ENCODE measurements at places on chromosomes 16 and 17.

GRCh38 chr16:24070851-24071250 lies 185.3 kb upstream of the CACNG3 start:
- peak; percentile 64 for DNase-seq

DNA sequence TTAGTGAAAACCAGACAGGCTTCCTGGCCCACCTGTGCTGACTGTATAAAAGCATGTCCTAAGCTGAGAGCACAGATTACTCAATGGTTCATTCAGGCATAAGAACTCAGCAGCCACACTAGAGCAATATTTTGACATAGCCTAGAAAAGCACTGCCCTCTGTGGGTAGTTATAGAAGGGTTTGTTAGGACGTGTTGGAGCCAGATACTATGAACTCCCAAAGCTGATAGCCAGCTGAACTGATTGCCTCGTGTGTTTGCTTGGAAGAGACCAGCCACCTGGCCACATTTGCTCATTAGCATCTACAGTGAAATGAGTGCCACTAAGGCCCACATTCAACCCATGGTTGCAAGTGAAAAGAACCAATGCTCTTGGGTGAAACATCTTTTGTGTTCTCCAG lies 30.8 kb upstream of the ABCA5 start:
- peak; percentile 11 for DNase-seq

- DNase-seq = no peak
These were observed 45.2 kb downstream of the TOX3 start for GRCh38 chr16:52501746-52502145.

DNA sequence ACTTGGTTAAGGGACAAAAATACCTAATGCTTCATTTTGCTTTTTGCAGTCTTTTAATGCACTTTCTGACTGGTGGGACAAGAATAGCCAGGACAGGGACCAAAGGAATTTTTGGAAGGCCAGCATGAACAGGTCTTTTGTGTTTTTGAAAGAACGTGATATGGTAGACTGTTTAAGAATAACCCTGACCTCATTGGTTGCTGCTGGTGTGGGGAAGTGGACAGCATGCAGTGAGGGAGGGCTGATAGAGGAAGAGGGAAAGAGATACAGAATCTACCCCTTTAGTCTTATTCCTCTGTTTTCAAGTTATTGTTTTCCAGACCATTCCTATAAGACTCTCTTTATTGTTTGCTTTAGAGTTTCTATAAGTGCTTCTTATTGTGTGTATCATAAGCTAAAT lies 816.2 kb downstream of the CDH11 start:
- no peak for DNase-seq

- peak; percentile 78 for DNase-seq
These were observed 23.4 kb upstream of the ZFHX3 start for GRCh38 chr16:73071131-73071940.

DNA sequence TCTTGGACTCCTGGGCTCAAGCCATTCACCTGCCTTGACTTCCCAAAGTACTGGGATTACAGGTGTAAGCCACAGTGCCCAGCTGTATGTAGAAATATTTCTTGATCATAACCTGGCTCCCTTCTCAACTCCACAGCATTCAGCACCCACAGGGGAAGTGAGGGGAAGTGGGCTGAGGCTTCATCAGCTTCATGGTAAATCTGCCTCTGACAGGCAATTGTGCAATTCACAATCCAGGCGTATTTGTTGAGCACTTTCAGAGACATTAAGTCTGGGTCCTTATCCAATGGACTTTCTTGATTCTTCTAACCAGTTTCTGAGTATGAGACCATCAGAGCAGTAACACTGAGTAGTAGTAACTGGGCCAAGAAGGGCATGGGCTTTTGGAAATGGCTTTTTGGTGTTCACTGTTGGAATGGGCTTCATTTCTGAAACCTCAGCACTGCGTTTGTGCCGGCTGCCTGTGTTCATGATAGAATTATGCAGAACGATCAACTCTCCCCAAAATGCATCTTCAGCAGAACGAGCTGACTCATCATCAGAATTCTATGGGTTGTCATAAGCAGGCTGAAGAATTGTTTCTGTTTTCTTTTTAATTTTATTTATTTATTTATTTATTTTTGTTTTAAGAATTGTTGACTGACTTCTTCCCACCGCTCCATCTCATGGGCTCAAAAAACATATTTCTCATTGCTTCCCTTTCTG lies 28.9 kb downstream of the FAM20A start:
- DNase-seq = peak; percentile 73

GRCh38 chr17:8059131-8059530 lies 20.3 kb downstream of the ALOX15B start:
- DNase-seq = no peak

- DNase-seq = no peak
These were observed 15.8 kb downstream of the PGS1 start for GRCh38 chr17:78394209-78394608.

- DNase-seq = no peak
These were observed 33.5 kb downstream of the BANP start for GRCh38 chr16:87984632-87985267.

DNA sequence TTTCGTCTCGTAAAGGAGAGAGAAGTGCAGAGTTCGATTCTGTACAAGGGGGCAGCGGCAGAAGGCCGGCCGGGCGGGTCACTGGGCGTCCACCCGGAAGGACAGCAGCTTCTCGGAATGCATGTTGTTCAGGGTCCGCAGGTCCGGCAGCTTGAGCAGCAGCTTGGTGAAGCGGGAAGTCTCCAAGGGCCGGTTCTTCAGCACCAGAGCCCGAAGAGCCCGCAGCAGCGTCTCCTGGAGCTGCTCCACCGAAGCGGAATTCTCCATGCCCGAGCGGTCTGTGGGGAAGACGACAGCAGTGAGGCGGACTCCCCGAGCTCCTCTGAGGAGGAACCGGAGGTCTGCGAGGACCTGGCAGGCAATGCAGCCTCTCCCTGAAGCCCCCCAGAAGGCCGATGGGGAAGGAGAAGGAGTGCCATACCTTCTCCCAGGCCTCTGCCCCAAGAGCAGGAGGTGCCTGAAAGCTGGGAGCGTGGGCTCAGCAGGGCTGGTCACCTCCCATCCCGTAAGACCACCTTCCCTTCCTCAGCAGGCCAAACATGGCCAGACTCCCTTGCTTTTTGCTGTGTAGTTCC lies 7.3 kb downstream of the NR1D1 start:
- no peak for DNase-seq

- no peak for DNase-seq
These were observed 1063.3 kb upstream of the EEF2KMT start for GRCh38 chr16:6160871-6161270.

GRCh38 chr17:73459980-73460379 lies 148.2 kb upstream of the CDC42EP4 start:
- no peak for DNase-seq

- peak; percentile 26 for DNase-seq
These were observed 9.9 kb downstream of the C17orf67 start for GRCh38 chr17:56823848-56824247.

- DNase-seq = no peak
These were observed 2.6 kb downstream of the SNX20 start for GRCh38 chr16:50678531-50678930.

DNA sequence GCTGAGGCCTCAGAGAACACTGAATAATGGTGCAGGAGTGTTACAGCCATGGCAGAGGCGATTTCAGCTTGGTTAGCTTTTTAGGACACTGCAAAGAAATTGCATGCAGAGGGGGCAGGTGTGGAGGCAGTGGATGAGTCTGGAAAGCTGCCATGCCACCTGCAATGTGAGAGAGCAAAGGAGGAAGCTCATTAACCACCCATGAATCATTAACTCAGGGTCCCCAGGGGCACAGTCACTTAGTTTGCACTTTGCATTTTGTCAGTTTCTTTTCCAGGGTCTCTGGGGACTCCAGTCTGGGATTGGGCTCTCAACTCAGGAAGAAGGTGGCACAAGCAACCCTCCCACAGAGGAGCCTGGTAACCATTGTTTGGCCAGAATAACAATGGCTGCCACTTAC lies 132.9 kb downstream of the USP31 start:
- no peak for DNase-seq

GRCh38 chr17:12591021-12591735 lies 74.5 kb upstream of the MYOCD start:
- no peak for DNase-seq

DNA sequence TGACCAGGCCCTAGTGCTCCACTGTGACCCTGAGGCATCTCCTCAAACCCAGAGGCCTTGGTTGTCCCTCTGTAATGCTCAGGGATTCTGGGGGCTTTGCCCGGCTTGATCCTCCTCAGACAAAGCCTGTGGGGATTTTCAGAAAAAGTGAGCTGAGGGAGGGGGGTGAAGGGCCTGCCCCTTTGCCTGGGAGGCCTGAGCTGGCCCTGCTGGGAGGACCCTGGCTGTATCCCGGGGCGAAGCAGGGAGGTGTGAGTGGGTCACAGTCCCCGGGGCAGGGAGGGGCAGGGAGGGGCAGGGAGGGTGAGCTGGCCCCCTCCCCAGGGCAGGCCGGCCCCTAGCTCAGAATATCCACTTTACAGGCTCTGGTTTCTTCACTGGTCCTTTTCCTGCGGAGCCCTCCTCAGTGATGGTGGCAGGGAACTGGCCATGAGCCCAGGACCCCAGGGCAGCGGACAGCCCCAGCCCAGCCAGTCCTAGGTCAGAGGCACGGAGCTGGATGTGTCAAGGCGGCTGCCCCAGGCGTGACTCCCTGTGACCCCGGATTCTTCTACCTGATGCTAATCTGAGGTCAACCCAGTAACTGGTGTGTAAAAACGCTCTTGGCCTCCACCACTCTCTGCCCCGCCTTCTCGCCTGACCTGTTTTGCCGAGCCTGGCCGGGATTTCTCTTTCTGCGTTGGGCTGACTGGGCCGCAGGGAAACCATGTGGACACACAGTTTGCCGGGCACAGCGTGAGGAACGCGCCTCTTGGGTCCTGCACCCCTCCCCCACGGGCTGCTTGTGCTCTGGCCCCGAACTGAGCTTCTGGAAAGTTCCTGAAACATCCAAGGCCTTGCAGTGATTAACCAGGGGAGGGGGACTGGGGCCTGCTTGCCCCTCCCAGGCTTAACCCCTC lies 5.8 kb upstream of the FASN start:
- DNase-seq = peak; percentile 53

DNA sequence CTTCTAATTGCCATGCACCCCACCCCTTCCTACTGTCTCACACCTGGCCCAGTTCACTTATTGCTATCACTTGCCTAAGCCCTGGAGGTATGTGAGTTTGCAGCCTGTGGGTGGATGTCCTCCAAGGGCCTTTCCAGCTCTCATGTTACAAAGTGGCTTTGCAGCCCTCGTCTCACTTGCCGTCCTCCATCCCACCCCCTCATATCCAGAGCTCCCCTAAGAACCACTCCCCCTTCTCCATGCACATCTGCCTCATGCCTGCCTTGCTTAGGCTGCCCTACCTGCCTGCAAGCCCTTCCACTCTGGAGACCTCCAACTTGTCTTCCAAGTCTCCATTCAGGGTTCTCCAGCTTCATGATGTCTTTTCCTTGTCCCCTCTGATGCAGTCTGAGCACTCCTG lies 119.4 kb upstream of the NLRP1 start:
- no peak for DNase-seq

- no peak for DNase-seq
These were observed 6.0 kb downstream of the NXPH3 start for GRCh38 chr17:49581648-49581998.

GRCh38 chr17:37123941-37124820 lies 175.4 kb downstream of the AATF start:
- DNase-seq = peak; percentile 27

- DNase-seq = no peak
These were observed 9.2 kb downstream of the PER1 start for GRCh38 chr17:8142887-8143580.

- DNase-seq = no peak
These were observed 20.1 kb downstream of the GLYR1 start for GRCh38 chr16:4826980-4827379.

GRCh38 chr16:87705771-87706277 lies 60.0 kb downstream of the KLHDC4 start:
- no peak for DNase-seq

GRCh38 chr16:4214215-4214621 lies 27.7 kb downstream of the SRL start:
- peak; percentile 82 for DNase-seq

DNA sequence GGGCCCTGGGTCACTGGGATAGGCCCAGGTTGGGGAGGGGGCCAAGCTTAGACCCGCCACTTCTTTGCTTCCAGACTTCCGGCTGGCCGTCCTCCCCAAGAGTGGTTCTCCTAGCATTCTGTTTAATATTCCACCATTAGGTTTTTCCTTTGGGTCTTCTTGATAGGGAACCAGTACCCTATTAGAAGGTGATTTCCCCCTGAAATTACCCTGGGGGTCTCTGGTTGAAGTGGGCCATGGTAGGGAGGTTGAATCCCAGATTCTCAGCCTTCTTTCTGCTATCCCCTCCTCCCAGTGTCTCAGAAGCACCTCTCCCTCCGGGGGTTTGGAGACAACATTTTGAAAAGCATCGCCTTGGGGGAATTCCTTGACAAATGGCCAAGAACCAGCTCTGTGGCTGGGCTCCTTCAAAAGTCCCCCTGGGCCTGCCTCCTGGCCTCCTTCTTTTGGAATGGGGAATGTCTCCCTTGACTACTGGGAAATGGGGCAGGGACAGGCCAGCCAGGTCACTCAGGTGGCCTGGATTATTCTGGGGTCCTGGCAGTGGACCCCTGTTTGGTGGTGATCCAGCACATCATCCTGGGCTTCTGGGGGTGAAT lies 5.7 kb downstream of the LASP1 start:
- DNase-seq = peak; percentile 50

DNA sequence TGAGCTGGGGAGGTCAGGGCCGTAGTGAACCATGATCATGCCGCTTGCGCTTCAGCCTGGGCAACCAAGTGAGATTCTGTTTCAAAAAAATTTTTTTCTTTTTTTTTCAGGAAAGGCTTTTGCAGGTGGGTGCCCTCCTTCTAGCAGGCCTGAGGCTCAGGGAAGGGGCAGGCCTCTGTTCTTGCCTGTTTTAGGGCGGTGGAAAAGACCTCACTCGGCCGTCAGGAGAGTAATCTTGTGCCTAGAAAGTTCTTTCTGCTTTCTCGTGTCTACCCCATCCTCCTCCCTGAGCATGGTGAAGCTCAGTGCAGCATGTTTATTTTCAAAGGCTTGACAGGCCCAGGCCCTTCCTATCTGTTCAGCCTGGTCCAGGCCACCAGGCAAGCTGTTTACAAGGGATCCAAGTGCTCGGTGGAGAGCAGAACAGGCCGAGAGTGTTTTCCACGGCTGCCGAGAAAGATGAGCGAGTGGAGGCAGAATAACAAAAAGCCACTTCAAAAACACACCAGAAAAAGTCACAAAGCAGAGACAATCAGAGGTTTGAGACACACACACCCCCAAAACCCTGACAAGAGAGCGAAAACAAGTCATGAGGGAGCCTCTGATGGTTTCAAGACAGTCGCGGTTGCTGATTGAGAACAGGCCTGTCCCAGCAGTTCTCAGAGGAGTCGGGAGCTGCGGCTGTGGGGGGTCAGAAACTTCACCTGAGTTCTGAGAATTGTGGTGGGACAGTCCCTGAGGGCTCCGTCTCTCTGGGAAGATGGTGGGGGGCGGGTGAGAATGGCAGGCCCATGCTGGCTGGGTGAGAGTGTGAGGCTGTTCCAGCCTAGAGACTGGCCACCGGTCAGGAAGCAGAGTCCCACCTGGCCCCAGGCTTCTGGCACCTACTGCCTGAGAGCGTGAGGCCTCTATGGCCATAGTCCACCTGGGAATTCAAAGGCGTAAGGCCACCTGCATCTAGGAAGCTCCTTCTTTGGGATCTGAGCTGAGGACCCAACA lies 37.5 kb upstream of the CCR7 start:
- DNase-seq = no peak
